T-helper 17 cell (primary cell): ENCODE measurements at places on chromosomes 5 and 9. TPM values are rescaled to one million over a fixed set of nuclear protein-coding genes. Genes with fewer than 3 reads are reported as not detected.

DNA sequence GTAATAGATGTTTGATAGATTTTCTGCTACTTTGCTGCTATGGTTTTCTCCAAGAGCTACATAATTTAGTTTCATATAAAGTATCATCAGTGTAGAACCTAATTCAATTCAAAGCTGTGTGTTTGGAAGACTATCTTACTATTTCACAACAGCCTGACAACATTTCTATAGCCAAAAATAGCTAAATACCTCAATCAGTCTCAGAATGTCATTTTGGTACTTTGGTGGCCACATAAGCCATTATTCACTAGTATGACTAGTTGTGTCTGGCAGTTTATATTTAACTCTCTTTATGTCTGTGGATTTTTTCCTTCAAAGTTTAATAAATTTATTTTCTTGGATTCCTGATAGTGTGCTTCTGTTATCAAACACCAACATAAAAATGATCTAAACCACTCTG lies 35.1 kb upstream of the CCDC152 start:
- H3K27me3 ChIP-seq = peaks cover 22% of the 10 kb centered on the region
- no peak for DNase-seq
- no peak overlapping the region for H3K4me3 ChIP-seq
- H3K4me1 ChIP-seq = peaks cover 14% of the 10 kb centered on the region
- no peaks in the 10 kb centered on the region for H3K36me3 ChIP-seq

- peaks cover 2% of the 10 kb centered on the region for H3K36me3 ChIP-seq
- no peak overlapping the region for H3K27ac ChIP-seq
- DNase-seq = no peak
- H3K4me1 ChIP-seq = peaks cover 8% of the 10 kb centered on the region
- H3K27me3 ChIP-seq = peaks cover 88% of the 10 kb centered on the region
These were observed 56.7 kb upstream of the PCA3 start for GRCh38 chr9:76707510-76707909.

DNA sequence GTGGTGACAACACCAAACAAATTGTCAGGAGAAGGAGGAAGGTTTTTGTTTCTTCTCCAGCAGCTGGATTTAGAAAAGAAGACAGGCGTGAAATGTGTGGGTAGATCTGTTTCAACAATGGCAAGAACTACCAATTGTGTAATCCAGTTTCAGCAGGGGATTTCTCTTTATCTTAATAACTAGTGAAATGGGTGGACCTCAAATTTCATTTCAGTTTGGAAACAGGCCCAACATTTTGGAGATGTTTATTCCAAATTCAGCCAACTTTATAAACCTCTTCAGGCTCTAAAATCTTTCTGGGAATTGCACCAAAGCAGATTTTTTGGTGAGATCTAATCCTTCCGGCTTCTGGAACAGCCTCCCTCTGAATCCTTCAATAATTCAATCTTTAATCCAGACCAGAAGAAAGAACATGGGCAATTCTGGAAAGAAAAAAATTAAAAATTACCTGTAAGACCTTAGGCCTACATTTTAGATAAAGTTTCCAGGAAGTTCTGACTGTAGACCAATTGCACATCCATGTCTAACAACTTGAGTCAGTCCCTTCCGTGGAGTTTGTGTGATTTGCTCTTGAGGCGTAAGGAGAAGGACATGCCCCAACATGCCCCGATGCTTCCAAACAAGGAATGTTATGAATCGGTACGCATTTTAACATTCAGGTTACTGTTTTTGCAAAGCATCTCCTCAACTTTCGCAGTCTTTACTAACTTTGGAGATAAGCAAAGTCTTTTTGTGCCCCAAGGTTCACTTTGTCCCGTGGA lies 423.6 kb downstream of the IRX1 start:
- H3K27me3 ChIP-seq = no peaks in the 10 kb centered on the region
- H3K4me1 ChIP-seq = no peaks in the 10 kb centered on the region
- no peak for DNase-seq
- H3K36me3 ChIP-seq = no peaks in the 10 kb centered on the region
- H3K27ac ChIP-seq = no peak overlapping the region

DNA sequence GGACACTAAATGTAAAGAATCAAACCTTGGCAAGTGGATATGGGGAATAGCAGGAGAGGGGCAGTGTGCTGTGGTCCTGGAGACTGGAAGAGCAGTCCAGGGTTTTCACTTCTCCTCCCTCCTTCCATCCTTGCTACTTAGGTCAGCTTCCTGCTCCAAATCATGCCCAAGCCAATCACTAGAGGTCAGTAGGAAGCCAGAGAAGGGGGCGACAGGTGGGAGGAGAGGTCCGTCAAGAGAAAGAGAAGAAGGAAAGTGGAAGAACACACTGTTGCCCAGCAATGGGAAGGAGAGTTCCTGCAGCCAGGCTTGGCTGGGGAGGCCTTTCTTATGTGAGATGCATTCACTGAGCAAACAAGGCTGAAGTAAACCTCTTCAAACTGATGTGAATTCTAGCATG lies 289.6 kb downstream of the DTWD2 start:
- no peaks in the 10 kb centered on the region for H3K4me1 ChIP-seq
- H3K4me3 ChIP-seq = no peak overlapping the region
- peaks cover under 1% of the 10 kb centered on the region for H3K36me3 ChIP-seq
- no peak for DNase-seq
- H3K27ac ChIP-seq = no peak overlapping the region

DNA sequence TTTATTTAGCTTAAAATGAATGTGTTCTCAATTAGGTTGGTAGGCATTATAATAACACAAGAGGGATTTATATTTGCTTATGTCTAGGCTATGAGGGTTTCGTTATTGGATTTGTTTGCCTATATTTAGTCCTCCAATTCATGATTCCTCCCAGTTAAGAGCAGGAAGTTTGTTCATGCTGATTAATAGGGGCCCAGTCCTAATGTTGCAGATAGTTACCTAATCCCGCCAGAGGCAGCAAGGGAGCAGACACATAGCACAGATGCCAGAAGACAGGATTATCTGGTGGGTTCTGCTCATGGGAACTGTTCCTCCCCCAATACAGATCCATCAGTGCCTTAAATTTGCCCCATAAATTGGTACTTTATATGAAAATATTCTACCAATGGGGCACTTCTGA lies 100.8 kb upstream of the TLE4 start:
- no peak overlapping the region for H3K4me3 ChIP-seq
- DNase-seq = no peak
- H3K27ac ChIP-seq = no peak overlapping the region
- H3K36me3 ChIP-seq = no peaks in the 10 kb centered on the region

DNA sequence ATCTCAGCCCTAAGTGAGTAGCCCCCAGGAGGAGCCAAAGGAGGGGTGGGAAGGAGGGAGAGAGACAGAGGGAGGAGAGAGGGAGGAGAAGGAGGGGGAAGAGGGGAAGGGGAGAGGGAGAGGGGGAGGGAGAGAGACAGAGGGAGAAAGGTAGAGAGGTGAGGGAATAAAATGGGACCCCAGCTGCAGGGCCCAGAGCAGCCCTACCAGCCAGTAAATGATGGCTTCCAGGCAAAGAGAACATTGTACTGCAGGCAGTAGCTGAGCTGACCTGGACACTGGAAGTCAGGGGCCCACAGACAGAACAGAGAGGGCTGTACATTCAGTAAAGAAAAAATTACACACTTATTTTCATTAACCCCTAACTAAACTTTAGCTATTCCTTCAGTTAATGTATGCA lies 57.8 kb upstream of the GNE start:
- no peaks in the 10 kb centered on the region for H3K36me3 ChIP-seq
- H3K27me3 ChIP-seq = peaks cover 12% of the 10 kb centered on the region
- H3K4me1 ChIP-seq = no peaks in the 10 kb centered on the region
- DNase-seq = no peak
- no peak overlapping the region for H3K4me3 ChIP-seq

- no peaks in the 10 kb centered on the region for H3K27me3 ChIP-seq
- DNase-seq = no peak
- no peaks in the 10 kb centered on the region for H3K36me3 ChIP-seq
- peaks cover 2% of the 10 kb centered on the region for H3K4me1 ChIP-seq
These were observed 42.3 kb upstream of the JMY start for GRCh38 chr5:79193643-79194042.

GRCh38 chr5:79893976-79894375 lies 97.1 kb downstream of the MTX3 start:
- H3K36me3 ChIP-seq = no peaks in the 10 kb centered on the region
- no peak overlapping the region for H3K4me3 ChIP-seq
- H3K27me3 ChIP-seq = peaks cover 40% of the 10 kb centered on the region
- H3K4me1 ChIP-seq = no peaks in the 10 kb centered on the region
- no peak for DNase-seq

- no peak for DNase-seq
- no peaks in the 10 kb centered on the region for H3K4me1 ChIP-seq
- H3K36me3 ChIP-seq = no peaks in the 10 kb centered on the region
- H3K27ac ChIP-seq = no peak overlapping the region
- H3K4me3 ChIP-seq = no peak overlapping the region
These were observed 103.3 kb upstream of the NFIB start for GRCh38 chr9:14417237-14417636.

GRCh38 chr5:138945421-138946240 lies 70.5 kb upstream of the LRRTM2 start:
- no peak overlapping the region for H3K4me3 ChIP-seq
- no peak overlapping the region for H3K27ac ChIP-seq
- H3K27me3 ChIP-seq = no peaks in the 10 kb centered on the region
- peaks cover 11% of the 10 kb centered on the region for H3K36me3 ChIP-seq
- DNase-seq = no peak
- peaks cover 9% of the 10 kb centered on the region for H3K4me1 ChIP-seq

DNA sequence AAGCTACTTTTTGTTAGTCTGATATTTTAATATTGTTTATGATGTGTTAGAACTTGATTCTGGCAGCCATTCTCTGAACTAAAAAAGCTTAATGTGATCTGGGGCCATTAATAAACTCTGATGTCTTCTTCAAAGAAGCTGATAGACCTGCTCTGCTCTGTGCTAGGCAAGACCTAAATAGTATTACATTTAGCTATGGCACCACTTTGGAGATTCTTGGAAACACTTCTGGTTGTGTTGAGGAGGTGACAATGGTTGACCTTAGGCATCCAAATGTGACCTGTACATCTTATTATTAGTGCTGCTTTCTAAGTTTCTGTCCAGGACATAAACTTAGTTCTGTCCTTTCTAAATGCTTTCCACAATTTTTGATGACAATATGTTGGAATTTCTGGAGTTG lies 21.7 kb upstream of the SCGB3A2 start:
- H3K27ac ChIP-seq = no peak overlapping the region
- DNase-seq = no peak
- H3K4me1 ChIP-seq = peaks cover 7% of the 10 kb centered on the region
- H3K27me3 ChIP-seq = peaks cover 19% of the 10 kb centered on the region
- no peaks in the 10 kb centered on the region for H3K36me3 ChIP-seq

DNA sequence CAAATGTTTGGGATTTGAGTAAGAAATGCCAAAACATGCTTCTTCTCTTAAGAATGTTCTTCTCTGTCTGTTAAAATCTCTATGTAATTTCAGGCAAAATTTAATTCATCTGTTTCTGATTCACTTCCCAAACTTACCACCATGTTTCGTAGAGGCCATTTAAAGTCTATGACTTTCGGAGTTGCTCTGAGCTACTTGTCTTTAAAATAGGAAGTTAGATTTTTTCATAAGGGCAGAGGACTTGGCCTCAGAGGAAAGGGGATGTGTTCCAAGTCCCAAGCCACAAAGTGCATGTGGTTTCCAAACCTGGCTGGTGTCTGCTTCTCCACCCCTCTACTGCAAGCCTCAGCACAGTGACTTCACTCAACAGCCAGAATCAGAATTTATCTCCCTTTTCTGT lies 111.3 kb upstream of the ADRA1B start:
- no peak for DNase-seq
- H3K27me3 ChIP-seq = peaks cover 40% of the 10 kb centered on the region
- H3K27ac ChIP-seq = no peak overlapping the region

GRCh38 chr5:55599148-55600050 lies 64.6 kb upstream of the PLPP1 start:
- no peaks in the 10 kb centered on the region for H3K27me3 ChIP-seq
- no peak overlapping the region for H3K4me3 ChIP-seq
- no peak for DNase-seq
- peaks cover 8% of the 10 kb centered on the region for H3K4me1 ChIP-seq
- peaks cover 3% of the 10 kb centered on the region for H3K36me3 ChIP-seq

GRCh38 chr5:89342106-89342876 lies 459.3 kb upstream of the MEF2C start:
- H3K4me1 ChIP-seq = no peaks in the 10 kb centered on the region
- no peak overlapping the region for H3K27ac ChIP-seq
- DNase-seq = no peak
- no peaks in the 10 kb centered on the region for H3K36me3 ChIP-seq

DNA sequence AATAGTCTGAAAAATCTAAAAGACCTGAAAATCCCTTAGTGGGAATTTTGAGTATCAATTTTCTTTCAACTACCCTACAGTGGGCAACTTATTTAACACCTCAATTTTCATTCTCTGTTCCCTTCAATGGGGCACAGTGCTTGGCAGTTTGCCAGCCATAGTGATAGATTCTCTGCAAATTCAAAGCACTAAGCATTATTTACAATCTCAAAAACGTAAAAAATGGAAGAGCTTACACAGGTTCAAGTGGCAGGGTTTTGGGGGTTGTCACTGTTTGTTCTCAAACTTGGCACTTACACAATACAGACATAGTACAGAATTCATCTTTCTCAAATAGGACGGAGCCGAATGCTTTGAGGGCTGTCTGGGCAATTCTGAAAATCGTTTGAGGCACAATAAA lies 515.0 kb downstream of the EFNA5 start:
- no peaks in the 10 kb centered on the region for H3K36me3 ChIP-seq
- H3K27ac ChIP-seq = no peak overlapping the region
- DNase-seq = no peak
- H3K4me3 ChIP-seq = no peak overlapping the region

GRCh38 chr5:142153674-142154448 lies 45.3 kb downstream of the NDFIP1 start:
- H3K27me3 ChIP-seq = no peaks in the 10 kb centered on the region
- no peak overlapping the region for H3K4me3 ChIP-seq
- no peak overlapping the region for H3K27ac ChIP-seq

DNA sequence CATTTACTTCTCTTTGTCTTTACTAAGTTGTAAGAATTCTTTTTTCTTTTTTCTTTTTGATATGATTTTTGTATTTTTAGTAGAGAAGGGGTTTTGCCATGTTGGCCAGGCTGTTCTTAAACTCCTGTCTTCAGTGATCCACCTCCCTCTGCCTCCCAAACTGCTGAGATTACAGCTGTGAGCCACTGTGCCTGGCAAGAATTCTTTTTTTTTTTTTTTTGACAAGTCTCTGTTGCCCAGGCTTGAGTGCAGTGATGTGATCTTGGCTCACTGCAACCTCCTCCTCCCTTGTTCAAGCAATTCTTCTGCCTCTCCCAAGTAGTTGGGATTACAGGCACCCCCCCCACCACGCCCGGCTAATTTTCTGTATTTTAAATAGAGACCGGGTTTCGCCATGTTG lies 9.9 kb downstream of the NPM1 start:
- peak overlapping the region; percentile 24 for H3K27ac ChIP-seq
- no peak for DNase-seq
- H3K4me1 ChIP-seq = peaks cover 39% of the 10 kb centered on the region
- no peaks in the 10 kb centered on the region for H3K27me3 ChIP-seq

The TRPM6 gene
- 0.10 TPM for total RNA-seq

The CDC25C gene
- not detected for total RNA-seq

The ITGA1 gene
- total RNA-seq = 4.3 TPM

The TLE4 gene
- total RNA-seq = 154 TPM
